Uterus (tissue), 4 donors: ENCODE measurements at places on chromosomes 12 and 14. TPM values are rescaled to one million over a fixed set of nuclear protein-coding genes. Genes with fewer than 3 reads are reported as not detected.

GRCh38 chr12:28844718-28845117, 304.4 kb upstream of the FAR2 start:
- no peak for DNase-seq
- no peaks in the 10 kb centered on the region for H3K36me3 ChIP-seq

DNA sequence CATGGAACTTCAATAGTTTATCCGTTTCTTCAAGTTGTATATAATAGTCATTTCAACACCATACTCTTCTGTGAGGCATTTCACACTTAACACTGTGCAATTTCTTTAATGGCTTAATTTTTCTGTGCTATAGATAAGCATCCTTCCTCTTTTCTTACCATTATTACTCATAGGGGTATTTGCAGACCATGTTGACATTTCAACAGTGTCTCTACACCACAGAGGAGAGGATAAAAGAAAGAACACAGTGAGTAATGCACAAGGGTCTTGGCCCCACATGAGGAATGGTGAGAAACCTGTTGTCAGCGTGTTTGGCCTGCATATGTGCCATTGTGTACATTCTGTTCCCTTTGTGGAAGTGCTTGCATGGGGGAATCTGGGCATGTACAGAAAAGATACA, 421.5 kb upstream of the MDGA2 start:
- DNase-seq: no peak
- H3K4me3 ChIP-seq: no peak overlapping the region
- H3K36me3 ChIP-seq: no peaks in the 10 kb centered on the region
- no peaks in the 10 kb centered on the region for H3K4me1 ChIP-seq
- H3K27me3 ChIP-seq: no peaks in the 10 kb centered on the region
- no peak overlapping the region for H3K27ac ChIP-seq

GRCh38 chr12:67355428-67356379, 86.5 kb downstream of the CAND1 start:
- no peaks in the 10 kb centered on the region for H3K27me3 ChIP-seq
- no peaks in the 10 kb centered on the region for H3K4me1 ChIP-seq
- no peaks in the 10 kb centered on the region for H3K36me3 ChIP-seq
- peak overlapping the region; percentile 44 for H3K27ac ChIP-seq
- DNase-seq: no peak

The GPX2 gene
- not detected for total RNA-seq

The KRT72 gene
- total RNA-seq: not detected

- H3K36me3 ChIP-seq: no peaks in the 10 kb centered on the region
- peaks cover 6% of the 10 kb centered on the region for H3K4me1 ChIP-seq
- no peak for DNase-seq
- H3K27me3 ChIP-seq: no peaks in the 10 kb centered on the region
These were observed 7.0 kb downstream of the ITGB7 start for GRCh38 chr12:53200107-53200457.

DNA sequence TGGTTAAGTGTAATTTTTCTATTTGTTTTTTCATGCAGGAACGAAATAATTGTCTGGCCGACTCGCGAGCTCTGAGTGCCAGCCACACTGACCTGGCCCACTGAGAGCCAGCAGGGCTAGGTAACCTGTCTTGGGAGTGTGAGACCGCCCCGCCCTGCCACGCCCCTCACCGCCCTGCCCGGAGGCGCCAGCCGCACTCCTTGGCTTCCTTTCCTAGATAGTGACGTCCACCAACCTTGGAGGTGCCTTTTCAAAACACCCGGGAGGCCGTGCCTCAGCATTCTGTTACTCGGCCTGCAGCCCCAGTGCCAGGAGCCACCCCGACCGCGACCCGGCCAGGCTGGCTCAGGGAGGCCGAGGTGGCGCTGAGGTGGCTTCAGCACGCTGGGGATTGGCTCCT, 21.7 kb downstream of the XRCC3 start:
- H3K4me3 ChIP-seq: no peak overlapping the region
- H3K36me3 ChIP-seq: no peaks in the 10 kb centered on the region
- peak; percentile 11 for DNase-seq

DNA sequence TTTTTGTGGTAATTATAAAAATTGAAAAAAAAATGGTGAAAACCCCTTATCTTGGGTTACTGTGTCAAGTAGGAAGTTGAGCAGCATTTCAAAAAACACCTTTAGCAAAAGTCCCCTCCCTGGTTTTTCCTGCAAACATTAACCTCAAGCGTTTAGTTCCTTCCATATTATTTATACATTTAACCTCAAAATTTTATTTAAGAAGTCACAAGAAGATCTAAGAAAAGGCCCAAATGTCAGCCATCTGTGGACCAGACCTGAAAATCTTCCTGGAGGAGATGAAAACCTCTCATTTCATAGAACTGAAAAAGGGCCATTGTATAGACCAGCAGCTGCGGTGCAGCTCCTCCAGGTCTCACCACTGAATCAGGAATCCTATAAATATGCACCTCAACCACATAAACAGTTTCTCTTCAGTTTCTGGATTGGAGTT, 40.4 kb upstream of the BTG1 start:
- no peak overlapping the region for H3K4me3 ChIP-seq
- no peak overlapping the region for H3K27ac ChIP-seq
- H3K27me3 ChIP-seq: no peaks in the 10 kb centered on the region
- no peaks in the 10 kb centered on the region for H3K4me1 ChIP-seq

The RHEBL1 gene
- not detected for total RNA-seq

The BBOF1 gene
- 14.1 TPM for total RNA-seq

DNA sequence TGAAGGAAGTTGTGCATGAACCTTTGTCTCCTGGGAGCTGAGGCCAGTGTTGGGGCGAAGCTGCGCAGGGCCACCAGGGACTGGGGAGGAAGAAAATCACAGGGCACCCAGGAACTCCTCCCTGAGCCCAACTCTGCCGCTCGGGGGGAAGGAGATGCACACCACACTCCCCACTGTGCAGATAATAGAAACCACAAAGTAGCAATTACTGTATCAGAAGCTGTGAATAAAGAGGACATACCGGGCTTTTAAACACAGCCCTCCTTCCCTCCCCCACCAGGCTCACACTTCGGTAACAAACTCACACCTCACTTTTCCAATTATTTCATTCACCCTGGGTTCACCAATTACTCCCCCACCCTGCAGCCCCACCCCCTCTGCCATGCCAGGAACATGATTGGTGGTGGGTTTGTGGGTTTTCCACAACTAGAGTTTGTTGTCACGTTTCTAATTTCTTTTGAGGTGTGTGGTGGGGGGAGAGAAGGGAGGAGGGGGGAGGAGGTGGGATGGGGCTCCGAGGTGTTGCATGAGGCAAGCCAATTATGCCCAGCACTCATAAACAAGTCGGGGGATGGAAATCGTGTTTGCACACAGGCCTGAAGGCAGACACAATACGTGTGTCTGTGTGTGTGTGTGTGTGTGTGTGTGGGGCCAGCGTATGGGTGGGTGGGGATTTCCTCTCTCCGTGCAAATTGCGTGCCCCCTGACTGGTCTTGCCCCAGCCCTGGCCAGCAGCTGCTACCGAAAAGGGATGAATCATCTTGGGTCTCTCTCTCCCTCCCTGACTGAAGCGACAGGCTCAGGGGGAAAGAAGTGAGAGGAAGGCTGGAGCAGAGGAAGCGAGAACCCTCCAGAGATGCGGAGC, 103.3 kb downstream of the RBM19 start:
- DNase-seq: no peak
- no peaks in the 10 kb centered on the region for H3K36me3 ChIP-seq
- no peak overlapping the region for H3K4me3 ChIP-seq
- no peak overlapping the region for H3K27ac ChIP-seq
- H3K4me1 ChIP-seq: no peaks in the 10 kb centered on the region

DNA sequence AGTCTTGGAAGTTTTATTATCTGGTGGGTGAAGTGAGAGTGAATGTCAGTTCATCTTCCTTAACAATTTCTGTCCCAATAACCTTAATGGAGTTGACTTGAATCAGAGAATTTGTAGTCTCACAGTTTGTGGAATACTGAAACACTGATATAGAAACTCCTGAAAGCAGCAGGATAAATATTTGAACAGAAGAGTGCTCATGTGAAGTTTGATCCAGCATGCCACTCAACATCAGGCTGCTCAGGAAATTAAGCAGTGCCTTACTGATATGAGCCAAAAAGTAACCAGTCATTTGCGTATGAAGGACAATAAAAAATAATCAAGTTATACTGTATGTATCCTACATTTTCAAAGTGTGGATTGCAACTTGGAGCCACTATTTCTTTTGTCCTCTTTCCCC, 15.7 kb downstream of the MUCL1 start:
- H3K27ac ChIP-seq: no peak overlapping the region
- no peaks in the 10 kb centered on the region for H3K4me1 ChIP-seq
- no peak overlapping the region for H3K4me3 ChIP-seq
- H3K27me3 ChIP-seq: no peaks in the 10 kb centered on the region
- no peak for DNase-seq

The GPR135 gene
- total RNA-seq: 10.2 TPM

DNA sequence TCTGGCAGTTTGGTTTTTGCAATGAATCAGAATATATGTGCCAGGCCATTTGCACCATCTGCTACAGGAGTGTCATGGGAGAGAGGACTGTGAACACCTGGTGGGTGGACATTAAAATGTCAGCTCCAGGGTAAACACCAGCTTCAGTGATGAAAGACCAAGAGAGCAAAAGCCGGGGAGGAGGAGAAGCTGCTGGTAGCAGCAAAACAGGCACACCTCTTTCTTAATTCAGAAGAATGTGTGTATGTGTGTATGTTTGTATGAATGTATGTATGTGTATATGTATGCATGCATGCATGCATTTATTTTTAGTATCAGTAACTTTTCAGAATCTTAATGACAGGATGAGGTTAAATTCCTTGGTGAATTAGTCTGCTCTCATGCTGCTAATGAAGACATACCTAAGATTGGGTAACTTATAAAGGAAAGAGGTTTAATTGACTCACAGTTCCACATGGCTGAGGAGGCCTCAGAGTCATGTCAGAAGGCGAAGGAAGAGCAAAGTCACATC, 357.4 kb upstream of the PRICKLE1 start:
- H3K27ac ChIP-seq: no peak overlapping the region
- no peaks in the 10 kb centered on the region for H3K27me3 ChIP-seq
- DNase-seq: no peak
- no peaks in the 10 kb centered on the region for H3K4me1 ChIP-seq
- H3K36me3 ChIP-seq: no peaks in the 10 kb centered on the region
- H3K4me3 ChIP-seq: no peak overlapping the region

DNA sequence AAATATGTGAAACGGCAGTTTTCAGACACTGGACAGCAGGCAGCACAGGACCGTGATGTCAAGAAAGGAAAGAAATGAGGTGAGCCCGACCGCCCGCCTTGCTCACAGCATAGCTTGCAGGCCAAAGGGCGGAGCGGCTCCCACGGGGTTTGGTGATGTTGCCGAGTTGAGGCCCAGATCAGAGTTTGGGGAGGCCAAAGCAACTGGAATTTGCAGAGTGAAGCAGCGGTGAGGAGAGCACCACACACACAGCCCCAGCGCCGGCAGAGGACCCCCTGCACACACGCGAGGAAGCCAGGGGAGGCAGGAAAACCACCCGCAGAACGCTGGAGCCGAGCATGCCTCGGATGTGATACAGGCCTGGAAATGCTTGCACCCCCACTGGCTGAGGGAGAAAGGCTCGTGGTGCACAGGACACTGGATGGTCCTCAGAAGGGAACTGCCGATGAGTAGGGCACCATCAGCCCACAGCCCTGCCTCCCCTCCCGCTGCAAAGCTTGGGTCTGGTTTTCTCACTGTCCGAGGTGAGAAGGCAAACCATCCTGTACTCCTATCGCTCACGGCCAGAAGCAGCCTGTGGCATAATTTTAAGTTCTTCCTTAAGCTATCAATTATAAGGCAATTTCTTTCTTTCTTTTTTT, 25.7 kb upstream of the PLD4 start:
- no peaks in the 10 kb centered on the region for H3K36me3 ChIP-seq
- H3K4me3 ChIP-seq: no peak overlapping the region
- no peak for DNase-seq

The SLCO1B1 gene
- not detected for total RNA-seq

The OR6C74 gene
- not detected for total RNA-seq

- no peak overlapping the region for H3K27ac ChIP-seq
- no peaks in the 10 kb centered on the region for H3K36me3 ChIP-seq
- no peak overlapping the region for H3K4me3 ChIP-seq
- no peaks in the 10 kb centered on the region for H3K4me1 ChIP-seq
- no peak for DNase-seq
These were observed 40.0 kb upstream of the GTF2A1 start for GRCh38 chr14:81260732-81261131.

The FAIM2 gene
- 11.9 TPM for total RNA-seq

- DNase-seq: no peak
- H3K36me3 ChIP-seq: no peaks in the 10 kb centered on the region
- no peak overlapping the region for H3K4me3 ChIP-seq
- H3K27ac ChIP-seq: no peak overlapping the region
- peaks cover 7% of the 10 kb centered on the region for H3K4me1 ChIP-seq
These were observed 210.9 kb downstream of the ERC1 start for GRCh38 chr12:1201886-1202285.

GRCh38 chr12:5506295-5506694, 74.4 kb downstream of the NTF3 start:
- H3K27me3 ChIP-seq: no peaks in the 10 kb centered on the region
- H3K27ac ChIP-seq: no peak overlapping the region
- no peak overlapping the region for H3K4me3 ChIP-seq
- DNase-seq: no peak

GRCh38 chr12:12823300-12823699, 10.2 kb downstream of the DDX47 start:
- no peak overlapping the region for H3K4me3 ChIP-seq
- peaks cover 3% of the 10 kb centered on the region for H3K36me3 ChIP-seq
- no peaks in the 10 kb centered on the region for H3K27me3 ChIP-seq
- no peak overlapping the region for H3K27ac ChIP-seq
